Thyroid gland (tissue), 4 donors: ENCODE measurements at places on chromosomes 6 and 20.

GRCh38 chr20:62624719-62625453 lies 17.4 kb upstream of the SLCO4A1 start:
- DNase-seq = no peak

DNA sequence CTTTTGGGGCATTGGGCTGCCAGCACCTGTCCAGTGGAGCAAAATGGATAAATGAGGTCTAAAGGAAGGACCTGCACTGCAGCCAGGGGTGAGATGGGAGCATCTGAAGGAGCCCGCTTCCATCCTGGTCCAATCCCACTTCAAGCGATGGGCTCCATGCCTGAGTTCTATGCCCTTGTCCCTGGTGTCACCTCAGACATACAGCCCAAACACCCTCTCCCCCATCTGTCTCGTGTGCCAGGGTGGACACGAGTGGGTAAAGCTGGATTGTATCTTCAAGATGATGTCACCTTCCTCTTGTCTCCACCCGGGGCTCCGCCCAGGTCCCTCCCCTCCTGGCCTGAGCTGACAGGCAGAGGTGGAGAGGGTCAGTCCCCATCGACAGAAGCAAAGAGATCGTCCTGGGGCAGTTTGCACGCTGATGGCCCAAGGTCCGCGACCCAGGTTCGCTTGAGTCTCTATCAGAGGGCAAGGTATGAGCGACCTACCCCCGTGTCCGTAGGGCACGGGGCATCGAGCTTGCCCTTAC lies 544 bp downstream of the SMIM29 start:
- DNase-seq = peak; percentile 78

- no peak for DNase-seq
Measured at GRCh38 chr20:1010659-1011058, 8.5 kb upstream of the RSPO4 start.

- no peak for DNase-seq
Measured at GRCh38 chr6:141851063-141851462, 281.7 kb upstream of the GJE1 start.

- DNase-seq = no peak
Measured at GRCh38 chr6:155103816-155104366, 108.8 kb downstream of the TIAM2 start.

GRCh38 chr20:39069976-39070375 lies 107.8 kb downstream of the DHX35 start:
- DNase-seq = no peak

DNA sequence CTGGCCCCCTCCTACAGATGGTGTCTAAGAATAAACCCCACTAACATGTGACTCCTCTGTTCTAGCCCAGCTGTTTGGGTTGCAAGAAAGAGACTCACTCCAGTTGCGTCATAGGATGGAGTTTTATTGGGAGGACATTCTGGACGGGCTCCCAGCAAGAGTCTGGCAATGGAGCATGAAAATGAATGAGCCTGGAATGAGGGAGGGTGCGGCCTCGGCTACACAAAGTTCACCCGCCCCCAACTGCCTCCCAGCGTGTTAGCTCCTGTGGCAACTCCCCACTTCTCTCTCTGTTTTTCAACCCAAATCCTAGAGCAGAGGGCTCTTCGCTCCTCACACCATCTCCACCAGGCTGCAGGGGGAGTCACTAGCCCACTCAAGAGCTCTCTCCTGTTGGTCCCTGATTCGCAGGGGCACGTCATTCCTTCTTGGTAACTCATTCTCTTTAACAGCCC lies 5.1 kb upstream of the ADAM33 start:
- peak; percentile 94 for DNase-seq

DNA sequence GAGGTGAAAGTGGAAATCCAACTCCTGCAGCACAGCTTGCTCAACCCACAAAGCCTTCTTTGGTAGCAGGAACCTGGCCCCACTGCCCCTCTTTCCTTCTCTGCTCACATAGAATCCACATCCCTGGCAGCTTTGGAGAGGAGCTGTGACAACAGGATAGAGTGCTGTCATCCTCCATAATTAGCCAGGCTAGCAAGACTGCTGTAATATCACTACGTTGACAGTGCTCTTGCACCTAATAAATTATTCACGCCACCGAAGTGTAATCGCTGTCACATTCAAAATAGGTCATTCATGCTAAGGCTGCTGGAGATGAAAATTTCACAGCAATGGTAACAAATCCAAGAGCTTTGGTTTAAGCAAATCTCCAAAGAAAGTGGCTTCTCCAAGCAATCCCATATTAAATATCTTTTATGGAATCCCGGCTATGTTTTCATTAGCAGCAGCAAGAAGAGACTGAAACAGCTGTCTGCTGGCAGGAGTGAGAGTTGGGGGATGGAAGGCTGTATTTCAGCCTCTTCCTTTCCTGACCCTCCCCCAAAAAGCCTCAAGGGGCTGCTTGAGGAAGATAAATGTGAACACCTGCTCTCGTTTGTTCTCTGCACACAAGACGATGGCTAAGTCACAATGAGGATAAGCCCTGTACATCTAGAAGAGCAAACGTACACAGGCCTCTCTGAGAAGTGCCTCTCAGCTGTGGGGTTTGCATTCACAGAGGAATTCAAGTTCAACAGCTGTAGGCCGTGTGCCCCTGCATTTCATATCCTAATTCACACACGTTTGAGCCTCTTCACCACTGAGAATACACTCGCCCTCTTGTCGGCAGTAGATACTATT lies 16.5 kb downstream of the RIPOR2 start:
- DNase-seq = no peak

- no peak for DNase-seq
Measured at GRCh38 chr6:9463311-9463710, 951.6 kb downstream of the TFAP2A start.

GRCh38 chr20:40686434-40686882 lies 2.6 kb downstream of the MAFB start:
- peak; percentile 82 for DNase-seq

- DNase-seq = peak; percentile 69
Measured at GRCh38 chr6:19535351-19535750, 301.8 kb upstream of the ID4 start.

DNA sequence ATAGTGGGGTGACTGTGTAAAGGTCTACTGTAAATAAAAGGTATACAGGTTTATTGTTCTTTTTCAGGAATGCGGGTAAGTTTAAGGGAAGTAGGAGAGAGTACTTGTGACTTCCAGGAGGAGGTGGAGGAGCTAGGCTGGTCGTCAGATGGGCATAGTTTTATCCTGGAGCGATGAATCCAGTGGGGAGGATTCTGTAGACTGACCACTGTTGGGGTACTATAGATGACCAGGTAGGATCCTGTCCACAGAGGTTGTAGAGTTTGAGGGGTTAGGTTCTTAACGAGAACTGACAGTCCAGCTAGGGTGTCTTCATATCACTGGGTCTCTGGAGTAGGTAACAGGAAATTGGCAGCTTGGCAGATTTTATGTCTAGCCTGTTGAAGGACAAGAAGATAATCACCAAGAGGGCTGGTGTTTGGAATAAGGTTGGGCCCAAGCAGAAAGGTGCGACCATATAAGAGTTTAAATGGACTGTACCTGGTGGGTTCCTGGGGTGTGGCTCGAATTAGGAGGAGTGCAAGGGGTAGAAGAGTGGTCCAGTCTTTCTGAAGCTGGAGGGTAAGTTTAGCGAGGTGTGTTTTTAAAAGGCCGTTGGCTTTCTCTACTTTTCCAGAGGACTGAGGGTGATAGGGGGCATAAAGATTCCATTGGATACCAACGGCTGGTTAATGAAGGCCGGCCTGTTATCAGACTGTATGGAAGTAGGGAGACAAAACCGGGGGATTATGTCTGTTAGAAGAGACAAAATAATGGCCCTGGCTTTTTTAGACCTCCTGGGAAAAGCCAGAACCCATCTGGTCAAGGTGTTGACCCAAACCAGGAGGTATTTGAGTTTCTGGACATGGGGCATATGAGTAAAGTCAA lies 751.3 kb upstream of the ADGRB3 start:
- no peak for DNase-seq

DNA sequence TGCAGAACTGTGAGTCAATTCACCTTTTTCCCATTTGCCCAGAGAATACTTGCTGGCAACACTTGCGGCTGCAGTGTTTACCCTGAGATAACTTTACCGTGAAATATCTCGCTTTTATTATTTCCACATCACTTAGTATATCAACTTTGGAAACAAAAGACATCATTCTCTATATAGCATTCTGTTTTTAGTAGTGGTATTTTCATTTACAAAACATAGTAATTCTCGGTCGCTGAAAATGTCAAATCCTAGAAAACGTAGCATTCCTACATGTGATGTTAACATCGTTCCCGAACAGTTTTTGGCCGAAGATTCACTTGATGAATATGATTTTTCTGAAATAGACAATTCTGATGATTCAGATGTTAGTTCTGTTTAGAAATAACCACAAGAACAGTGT lies 52.0 kb downstream of the NHLRC1 start:
- DNase-seq = no peak

GRCh38 chr20:61426352-61426751 lies 174.3 kb downstream of the CDH4 start:
- DNase-seq = no peak

- peak; percentile 13 for DNase-seq
Measured at GRCh38 chr6:136306466-136306865, 16.8 kb upstream of the BCLAF1 start.

GRCh38 chr6:134478764-134479399 lies 161.0 kb upstream of the SGK1 start:
- DNase-seq = no peak

- DNase-seq = no peak
Measured at GRCh38 chr20:64220420-64220819, 35.1 kb upstream of the PCMTD2 start.

DNA sequence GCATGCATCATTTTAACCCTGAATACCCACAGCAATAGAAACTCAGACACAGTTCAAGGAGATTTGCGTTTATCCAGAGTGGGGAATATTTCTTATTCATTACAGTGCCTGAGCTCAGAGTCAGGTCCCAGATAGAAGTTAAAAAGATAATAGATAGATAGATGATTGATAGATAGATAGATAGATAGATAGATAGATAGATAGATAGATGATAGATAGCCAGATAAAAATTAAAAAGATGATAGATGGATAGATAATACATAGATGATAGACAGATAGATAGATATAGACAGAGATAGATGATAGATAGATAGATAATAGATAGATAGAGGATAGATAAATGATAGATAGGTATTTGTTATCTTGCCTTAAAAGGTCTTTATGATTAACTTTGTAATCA lies 184.7 kb downstream of the MYLK4 start:
- DNase-seq = no peak

GRCh38 chr20:31523361-31524283 lies 9.4 kb downstream of the HM13 start:
- DNase-seq = no peak

DNA sequence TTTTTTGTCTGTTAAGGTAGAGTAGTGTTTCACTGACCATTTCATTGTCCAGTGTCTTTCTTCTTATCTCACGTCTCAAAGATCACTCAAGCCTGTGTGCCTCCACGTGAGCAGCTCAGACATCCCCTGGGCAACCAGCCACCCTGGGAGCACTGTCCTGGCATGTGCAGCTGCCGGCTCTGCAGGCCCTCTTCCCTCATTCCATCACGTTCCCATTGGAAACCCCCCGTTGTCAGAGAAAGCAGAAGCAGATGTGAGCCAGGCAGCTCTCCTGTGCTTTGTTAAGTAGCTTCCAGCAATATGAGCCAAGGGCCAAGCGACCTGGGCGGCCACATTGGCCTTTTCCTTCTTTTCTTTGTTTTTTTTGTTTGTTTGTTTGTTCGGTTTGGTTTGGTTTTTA lies 233.2 kb upstream of the SYNDIG1 start:
- DNase-seq = no peak

DNA sequence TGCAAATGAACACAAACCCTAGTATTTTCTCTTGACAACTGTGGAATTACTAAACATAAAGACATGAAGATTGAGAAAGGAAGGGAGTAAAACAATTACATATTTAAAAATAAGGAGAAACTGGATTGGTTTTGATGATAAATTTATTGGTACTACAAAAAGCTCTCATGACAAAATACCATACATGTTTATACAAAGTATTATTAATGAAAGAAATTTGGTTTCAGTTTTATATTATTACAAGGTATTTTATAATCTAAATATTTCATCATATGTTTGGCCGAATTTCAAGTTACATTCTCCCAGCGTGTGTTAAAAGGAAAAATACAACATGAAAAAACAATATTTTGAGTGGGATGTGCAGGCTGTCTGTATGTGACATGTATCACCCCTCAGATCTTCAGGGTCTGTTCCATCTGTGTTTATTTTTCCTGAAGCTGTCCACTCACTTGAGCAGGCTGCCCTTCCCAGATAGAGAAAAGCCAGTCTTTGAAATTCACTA lies 568.4 kb downstream of the NKAIN2 start:
- DNase-seq = no peak

DNA sequence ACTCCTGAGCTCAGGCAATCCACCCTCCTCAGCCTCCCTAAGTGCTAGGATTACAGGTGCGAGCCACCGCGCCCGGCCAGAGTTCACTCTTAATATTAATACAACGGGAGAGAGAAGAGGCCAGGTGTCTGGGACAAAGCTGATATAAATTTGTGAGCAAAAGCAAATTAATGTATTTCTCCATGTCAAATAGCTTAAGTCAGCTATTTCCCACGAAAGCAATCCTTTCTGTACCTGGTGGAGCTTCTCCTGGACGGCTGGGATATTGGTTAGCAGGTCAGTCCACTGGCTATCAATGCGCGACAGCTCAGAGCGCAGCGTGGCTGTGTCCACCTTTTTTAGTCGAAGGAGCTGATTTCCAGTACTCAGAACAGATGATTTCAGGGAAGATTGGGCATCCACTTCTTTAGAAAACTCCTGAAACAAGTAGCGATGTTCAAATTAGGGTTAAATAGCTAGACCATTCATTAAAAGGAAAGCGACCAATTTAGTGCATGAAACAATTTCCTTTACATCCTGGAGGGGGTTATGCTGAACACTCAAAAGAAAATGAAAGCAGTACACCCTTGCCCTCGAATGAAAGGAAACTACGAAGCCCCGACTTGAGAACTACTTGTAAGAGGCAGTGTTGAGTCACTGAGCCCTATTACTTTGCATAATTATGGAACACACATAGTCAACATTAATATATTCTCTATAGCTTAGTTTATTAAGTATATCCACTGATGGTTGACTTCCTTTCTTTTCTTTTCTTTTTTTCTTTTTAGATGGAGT lies 403.4 kb downstream of the SYNE1 start:
- no peak for DNase-seq

GRCh38 chr6:93896081-93896480 lies 476.7 kb upstream of the EPHA7 start:
- DNase-seq = no peak

DNA sequence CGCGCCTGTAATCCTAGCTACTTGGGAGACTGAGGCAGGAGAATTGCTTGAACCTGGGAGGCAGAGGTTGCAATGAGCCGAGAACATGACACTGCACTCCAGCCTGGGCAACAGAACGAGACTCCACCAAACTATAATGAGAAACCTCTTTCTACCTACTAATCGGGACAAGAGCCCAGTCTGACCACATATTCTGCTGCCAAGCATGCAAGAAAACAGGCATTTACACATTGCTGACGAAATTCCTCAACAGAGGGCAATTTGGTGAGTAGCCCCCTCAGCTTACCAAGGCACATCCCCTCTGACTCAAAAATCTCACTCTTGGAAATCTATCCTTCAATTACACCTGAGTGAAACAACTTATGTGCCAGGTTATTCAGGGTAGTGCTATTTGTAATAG lies 81.2 kb downstream of the SLC23A2 start:
- DNase-seq = no peak
